MM.1S (cell line): ENCODE measurements at places on chromosomes 3 and 15.

DNA sequence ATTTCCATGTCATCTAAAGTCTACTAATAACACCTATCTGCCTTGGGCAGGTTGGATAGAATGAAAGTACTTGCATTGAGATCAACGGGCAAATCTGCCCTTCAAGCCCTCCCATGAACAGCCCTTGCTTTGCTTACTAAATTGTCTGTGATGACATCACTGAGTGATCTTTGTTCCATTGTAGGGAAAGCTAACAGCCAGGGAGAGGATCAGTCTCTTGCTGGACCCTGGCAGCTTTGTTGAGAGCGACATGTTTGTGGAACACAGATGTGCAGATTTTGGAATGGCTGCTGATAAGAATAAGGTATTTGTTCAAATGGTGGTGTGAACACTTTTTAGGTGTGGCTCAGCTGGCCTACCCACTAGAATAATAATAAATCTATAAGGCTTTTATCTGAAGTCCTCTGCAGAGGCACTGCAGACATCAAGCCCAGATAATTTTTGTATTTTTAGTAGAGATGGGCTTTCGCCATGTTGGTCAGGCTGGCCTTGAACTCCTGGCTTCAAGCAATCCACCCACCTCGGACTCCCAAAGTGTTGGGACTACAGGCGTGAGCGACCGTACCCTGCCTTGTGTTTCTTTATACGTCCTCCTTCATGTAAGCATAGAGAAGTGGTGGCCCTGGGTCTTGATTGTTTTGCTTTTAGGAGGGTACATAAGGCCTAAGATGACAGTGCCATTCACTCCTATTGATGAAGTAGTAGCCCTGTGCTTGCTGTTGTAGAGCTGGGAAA, 5.7 kb downstream of the PCCB start:
- DNase-seq = no peak

- DNase-seq = no peak
These were observed 14.6 kb downstream of the OCA2 start for GRCh38 chr15:28084547-28084946.

DNA sequence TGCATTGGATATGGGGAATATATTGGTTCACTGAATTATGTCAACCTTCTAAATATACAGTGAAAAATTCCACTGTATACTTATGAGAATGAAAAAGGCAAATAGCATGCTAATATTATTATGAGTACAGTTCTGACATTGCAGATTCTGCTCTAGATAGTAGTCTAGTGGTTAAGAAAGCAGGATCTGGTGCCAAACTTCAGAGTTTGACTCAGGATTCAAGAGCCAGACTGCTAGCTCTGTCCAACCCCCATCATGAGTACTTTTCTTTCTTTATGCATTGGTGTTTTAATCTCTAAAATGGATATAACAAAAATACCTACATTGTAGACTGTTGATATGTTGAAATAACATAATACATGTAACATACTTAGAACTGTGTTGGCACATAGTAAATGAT, 57.3 kb upstream of the PLSCR4 start:
- DNase-seq = no peak

- DNase-seq = peak; percentile 60
These were observed 25.7 kb upstream of the MYLK start for GRCh38 chr3:123909785-123910184.

- DNase-seq = no peak
These were observed 13.1 kb upstream of the CX3CR1 start for GRCh38 chr3:39292961-39293360.

DNA sequence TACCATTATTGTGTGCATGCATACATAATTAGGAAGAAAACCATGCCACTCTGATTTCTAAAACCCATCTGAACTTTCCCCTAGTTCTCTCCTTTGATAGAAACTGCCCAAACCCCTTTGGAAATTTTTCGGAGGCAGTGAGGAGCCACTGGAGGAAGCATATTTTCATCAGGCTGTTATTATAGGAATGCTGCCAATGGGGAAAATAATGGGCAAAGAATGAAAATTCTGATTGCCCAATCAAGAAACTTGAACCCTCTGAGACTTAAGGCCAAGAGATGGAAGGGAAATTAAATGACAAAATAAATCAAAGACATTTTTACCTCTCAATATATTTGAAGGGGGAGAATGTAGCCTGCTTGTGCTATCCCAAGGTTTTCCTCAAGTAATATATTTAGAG, 376.0 kb upstream of the PDZRN3 start:
- DNase-seq = no peak

DNA sequence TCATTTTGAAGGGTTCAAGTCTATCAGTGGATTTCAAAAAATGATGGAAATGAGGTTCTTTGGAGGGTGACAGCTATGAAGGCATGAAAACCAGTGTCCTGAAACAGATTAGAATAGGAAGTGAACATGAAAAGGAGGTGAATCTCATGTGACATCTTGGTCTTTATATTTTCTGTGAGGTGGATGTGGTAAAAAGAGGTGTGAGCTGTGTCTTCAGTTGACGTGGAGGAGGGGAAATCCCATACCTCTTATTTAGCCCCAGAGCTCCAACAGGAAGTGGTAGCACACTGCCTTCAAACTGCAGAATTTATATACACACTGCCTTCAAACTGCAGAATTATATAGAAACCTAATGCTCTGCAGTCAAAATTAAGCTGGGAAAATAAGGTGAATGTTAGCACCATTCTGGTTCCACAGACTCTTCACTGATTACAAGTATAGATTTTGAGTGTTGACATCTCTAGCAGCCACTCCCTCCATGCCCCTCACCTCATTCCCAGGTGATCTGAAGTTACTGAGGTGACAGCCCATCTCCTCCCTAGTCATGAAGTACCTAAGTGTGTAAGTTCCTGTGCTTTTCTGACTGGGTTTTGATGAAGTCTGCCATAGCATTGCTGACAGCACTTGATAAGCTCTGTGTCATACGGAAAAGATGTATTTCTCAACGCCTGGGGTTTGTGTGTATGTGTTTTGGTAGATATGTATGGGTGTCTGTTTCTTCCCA, 2.7 kb downstream of the RAB8B start:
- DNase-seq = peak; percentile 86

- DNase-seq = no peak
These were observed 190.0 kb upstream of the LINGO1 start for GRCh38 chr15:77822631-77823230.

GRCh38 chr3:73530022-73530396, 94.7 kb downstream of the PDZRN3 start:
- DNase-seq = no peak

- DNase-seq = peak; percentile 27
These were observed 401 bp downstream of the SEC11A start for GRCh38 chr15:84715441-84716035.

DNA sequence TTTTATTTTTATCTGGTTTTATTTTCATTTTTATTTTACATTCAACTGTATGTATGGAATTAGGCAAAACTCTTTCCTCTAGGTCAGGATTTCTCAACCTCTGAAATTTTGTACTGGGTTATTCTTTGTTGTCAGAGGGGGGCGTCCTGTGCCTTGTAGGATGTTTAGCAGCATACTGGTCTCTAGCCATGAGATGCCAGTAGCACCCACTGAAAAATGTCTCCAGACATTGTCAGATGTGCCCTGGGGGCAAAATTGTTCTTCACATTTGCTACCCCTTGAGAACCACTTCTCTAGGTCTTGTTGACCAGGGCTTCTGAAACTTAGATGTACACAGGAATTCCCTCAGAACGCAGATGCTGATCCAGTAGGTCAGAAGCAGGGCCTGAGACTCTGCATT, 5.4 kb downstream of the CHRNA5 start:
- DNase-seq = no peak

- no peak for DNase-seq
These were observed 32.2 kb upstream of the TM2D3 start for GRCh38 chr15:101684384-101684783.

- DNase-seq = no peak
These were observed 66.8 kb downstream of the FLNB start for GRCh38 chr3:58074997-58075396.

GRCh38 chr15:42138411-42138810, 18.0 kb downstream of the PLA2G4F start:
- DNase-seq = no peak

GRCh38 chr3:187165144-187165543, 25.8 kb upstream of the RPL39L start:
- peak; percentile 85 for DNase-seq

DNA sequence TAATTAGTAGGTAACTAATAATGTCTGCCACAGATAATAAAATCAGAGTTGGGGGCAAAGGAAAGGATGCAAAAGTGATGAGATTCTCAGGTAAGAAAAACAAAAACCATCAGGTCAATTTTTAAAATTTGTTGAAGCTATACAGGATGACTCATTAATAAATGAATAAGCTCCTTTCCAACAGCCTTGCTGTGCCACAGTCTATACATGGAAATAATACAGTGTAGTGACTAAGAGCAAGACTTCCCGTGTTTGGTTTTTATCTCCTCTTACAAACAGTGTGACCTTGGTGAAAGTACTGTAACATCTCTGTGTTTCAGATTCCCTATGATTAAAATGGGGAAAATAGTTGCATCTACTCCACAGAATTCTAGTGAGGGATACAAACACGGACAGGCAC, 331.6 kb downstream of the PYDC2 start:
- no peak for DNase-seq

- no peak for DNase-seq
These were observed 100.8 kb downstream of the NEO1 start for GRCh38 chr15:73153024-73153423.

- no peak for DNase-seq
These were observed 15.3 kb upstream of the PTPN23 start for GRCh38 chr3:47365213-47366153.

DNA sequence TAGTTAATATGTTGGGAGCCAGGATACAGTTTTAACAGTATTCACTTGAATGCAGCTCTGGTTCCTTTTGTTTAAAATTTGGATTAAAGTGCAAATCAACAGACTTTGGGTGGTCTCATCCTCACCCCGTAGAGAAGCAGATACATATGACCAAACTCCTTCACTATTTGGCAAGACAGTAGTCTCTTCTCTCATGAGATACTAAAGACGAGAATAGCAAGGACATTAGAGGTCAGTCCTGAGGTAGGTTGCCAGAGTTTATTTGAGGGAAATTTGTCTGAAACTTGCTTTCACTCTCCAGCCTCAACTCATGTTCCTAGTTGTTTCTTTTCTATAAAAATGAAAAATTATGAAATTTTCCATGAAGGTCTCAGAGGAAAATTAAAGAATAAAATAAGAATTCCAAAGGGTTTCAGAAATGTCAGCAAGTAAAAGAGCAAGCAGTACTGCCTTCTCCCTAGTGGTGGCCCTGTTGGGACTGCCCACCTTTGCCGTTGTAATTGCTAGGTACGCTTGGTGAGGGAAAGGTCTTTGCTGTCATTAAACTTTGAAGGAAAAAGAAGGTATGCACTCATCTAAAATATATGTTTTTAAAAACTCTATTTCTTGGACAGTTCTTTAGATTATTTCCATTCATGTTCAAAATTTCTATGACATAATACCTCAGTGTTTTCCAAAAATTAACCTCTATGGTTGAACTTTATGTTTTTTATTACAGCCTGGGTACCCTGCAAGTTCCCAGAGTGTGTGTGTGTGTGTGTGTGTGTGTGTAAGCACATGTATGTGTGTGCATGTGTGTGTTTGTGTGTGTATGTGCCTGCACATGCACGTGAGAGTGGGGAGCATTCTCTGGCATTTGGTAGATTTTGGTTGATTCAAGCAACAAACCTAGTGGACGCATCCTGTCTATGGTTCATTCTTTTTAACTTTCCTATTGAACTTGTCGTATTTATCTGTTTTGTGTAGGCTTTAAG, 111.4 kb downstream of the CMSS1 start:
- no peak for DNase-seq

DNA sequence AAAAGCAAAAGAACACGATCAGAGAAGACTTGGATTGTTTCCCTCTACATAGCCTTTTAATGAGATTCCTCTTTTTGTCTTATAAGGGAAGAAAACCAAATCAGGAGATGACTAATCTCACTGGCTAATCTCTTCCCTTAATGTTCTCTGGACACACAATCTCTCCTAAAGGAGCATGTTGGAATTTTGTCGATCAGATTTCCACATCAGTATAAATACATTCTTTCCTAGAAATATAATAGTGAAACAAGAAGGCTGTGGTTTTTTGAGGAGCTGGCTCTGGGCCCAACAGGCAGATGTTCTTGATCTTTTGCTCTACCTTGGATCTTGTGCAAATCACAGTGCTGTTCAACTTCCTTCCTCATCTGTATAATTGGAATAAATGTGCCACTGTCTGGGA, 94.0 kb downstream of the GTPBP8 start:
- DNase-seq = no peak

GRCh38 chr15:42153874-42154211, 2.6 kb downstream of the PLA2G4F start:
- no peak for DNase-seq

DNA sequence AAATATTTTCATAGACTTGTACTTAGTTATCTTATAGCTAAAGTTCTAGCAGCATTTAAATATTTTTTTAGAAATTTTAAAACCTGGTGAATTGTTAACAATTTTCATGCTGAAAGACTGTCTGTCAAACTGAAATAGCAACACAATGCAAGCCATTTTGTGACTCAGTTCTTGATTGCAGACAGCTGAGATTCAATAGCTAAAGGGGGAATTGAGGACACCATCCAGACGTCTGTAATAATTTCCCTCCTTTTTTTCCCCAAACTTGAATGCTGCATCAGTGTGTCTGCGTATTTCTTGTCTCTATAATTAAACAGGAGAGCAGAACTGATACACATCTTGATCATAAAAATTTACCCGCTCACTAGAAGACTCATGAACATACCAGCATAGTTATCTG, 468.3 kb downstream of the GBE1 start:
- DNase-seq = no peak
